ENCODE measurements at places on chromosomes 3 and 15. TPM values are rescaled to one million over a fixed set of nuclear protein-coding genes. Genes with fewer than 3 reads are reported as not detected.

The TNK2 gene
- total RNA-seq = 72.0 TPM

The EPHA6 gene
- 0.98 TPM for total RNA-seq

DNA sequence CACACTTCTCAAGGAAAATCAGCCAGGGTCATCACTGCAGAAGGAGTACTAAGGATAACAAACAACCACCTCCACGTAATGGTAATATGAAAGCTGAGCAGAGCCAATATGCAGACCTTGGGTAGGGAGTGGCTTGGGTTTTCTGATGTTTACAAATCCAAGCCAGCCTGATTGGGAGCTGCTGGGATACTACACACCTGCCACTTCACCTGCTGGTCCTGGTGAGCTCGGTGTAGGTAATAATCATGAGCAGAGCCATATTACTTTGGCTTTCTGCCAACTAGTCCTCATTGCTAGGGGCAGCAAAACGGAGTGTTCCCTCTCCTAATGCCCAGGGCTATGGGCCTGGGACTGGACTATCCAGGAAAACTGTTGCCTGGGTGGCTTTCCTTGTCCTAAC lies 433.5 kb upstream of the PPP2R3A start:
- no peak for DNase-seq

GRCh38 chr3:171323938-171324536 lies 136.2 kb downstream of the TNIK start:
- DNase-seq = no peak

The MYL3 gene
- total RNA-seq = 3.3 TPM

DNA sequence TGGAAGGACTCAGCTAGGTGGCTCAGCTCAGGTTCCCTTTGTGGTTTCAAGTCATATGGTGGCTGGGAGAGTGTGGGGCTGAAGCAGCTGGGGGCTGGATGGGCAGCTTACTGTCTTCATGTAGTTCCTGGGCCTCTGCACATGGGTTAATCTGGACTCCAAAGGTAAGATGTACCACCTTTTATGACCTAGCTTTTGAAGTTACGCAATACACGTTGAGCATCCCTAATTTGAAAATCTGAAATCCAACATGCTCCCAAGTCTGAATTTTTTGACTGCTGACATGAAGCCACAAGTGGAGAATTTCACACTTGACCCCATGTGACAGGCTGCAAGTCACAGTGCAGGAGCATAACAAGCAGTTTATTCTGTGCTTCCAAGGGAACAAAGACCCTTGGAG lies 173.7 kb downstream of the KBTBD8 start:
- no peak for DNase-seq

GRCh38 chr15:78671626-78672211 lies 30.7 kb upstream of the CHRNB4 start:
- DNase-seq = no peak
